ENCODE measurements at places on chromosomes 2 and 18.

DNA sequence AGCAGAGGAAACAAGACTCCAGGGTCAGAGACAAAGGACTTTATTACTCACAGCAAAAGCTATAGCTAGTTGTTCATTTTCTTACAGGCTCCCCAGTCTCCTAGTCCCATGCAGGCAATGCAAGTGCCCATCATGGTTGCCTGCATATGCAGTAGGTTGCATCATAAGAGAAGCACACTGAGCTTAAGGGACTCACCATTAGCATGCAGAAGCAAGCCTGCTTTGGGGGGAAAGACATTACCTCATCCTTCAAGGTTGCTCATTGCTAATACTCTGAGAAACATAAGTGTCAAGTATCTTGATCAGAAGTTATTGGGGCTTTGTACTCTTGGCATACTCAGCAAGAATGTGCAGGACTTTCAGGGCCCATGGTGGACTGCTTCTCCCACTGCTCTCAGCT is 114.6 kb upstream of the CCDC68 start:
- no peak for DNase-seq

GRCh38 chr2:180720829-180721228 is 259.6 kb upstream of the UBE2E3 start:
- no peak for DNase-seq

DNA sequence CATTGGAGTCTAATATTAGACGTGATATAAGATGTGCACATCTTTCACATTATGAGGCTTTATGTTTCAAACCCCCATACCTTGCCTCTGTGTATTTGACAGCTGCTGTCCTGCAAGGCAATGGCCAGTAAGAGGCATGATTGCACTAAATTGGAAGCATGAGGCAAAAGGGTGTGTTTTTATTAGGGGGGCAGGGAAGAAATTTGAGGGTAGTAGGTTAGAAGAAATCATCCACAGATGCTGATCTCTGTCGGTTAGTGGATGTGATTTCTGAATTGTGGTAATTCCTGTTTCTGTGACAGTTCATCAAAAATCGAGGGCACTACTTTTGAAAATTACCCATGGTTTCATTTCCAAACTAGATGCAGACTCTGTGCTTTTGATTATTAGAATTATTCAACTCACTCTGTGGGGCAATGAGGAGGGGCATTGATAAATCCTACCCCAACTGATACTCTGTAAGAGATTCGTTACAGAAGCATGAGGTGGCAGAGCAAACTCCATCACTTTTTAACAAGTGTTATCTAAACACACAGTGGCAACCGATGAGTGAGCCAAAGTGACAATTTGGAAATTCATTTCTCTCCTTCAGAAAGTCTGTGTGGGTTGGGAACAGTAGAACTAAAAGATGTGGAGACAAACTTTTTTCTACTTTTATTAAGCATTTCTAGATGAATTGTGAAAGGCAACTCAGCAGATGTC is 453.0 kb downstream of the ARHGAP15 start:
- DNase-seq = no peak

DNA sequence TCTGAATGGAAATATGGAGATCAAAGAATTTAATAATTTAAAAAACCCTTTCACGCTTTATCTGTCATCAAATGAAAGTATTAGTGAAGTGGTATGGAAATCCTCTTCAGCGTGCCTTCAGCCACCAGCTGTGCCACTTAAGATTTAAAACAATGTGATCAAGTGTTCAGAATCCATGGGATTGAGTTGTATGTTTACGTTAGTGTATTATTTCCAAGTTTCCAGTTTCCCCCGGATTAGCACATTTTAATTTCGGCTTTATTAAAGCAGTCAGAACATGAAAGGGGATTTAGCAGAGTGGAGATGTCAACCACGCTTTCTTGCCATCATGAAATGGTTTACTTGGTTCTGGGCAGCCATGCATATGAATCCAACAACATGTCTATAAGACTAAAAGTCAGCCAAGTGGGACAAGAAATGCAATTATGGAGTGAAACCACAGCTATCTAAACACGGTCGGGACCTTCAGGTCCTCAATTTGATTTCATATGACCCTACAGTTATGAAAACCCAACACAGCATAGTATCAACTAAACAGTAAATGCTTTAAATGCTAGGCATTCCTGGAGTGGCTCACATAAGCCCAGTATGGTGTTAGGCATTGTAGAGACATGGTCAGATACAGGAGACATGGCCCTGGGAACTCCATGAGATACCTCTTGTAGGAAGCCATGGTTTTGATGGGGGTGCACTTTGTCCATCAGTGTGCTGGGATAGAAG is 224.9 kb upstream of the EPAS1 start:
- no peak for DNase-seq

DNA sequence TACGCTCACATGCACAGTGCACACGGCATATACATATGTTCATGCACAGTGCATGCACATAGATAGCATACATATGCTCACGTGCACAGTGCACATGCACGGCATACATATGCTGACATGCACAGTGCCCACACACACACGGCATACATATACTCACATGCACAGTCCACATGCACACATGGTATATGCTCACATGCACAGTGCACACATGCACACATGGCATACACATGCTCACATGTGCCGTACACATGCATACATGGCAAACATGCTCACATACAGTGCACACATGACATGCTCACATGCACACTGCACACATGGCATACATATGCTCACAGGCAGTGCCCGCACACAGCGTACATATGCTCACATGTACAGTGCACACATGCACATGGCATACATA is 97.7 kb upstream of the CTDP1 start:
- peak; percentile 12 for DNase-seq

DNA sequence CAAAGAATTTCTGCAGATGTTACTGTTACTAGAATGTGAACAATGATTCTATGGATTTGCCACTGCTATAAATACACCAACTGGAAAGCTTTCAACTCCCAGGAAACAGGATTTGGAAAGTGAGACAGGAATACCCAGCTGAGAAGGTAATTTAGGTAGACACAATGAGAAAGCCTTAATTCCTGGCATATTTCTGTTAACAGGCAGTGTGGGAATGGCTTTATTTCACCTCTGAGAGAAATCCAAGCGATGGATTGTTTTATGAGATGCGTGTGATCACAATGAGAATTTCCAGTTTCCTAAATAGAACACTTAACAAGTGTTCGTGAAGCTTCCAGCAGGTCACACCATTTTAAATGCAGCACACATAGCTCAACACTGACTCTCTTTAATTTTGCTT is 133.0 kb downstream of the SLC8A1 start:
- no peak for DNase-seq

GRCh38 chr2:17867133-17867532 is 11.3 kb upstream of the KCNS3 start:
- no peak for DNase-seq

DNA sequence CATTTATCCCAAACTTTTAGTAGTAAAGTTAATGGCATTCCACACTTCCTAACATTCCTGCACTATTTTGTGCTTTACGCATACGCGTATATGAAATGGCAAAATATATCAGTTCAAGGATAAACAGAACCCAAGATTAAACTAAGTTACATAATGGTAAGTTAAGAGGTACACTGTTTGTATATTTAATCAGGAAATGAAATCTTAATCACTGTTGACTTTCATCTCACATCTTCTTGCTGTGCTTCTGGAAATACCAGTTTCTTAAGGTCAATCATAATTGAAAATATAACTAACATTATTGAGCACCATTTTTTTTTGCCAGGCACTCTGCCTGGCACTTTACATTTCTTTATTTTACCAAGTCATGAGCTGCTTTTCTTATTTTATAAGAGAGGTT is 565.2 kb downstream of the LRP1B start:
- no peak for DNase-seq

GRCh38 chr2:73939419-73939818 is 12.7 kb downstream of the DGUOK start:
- no peak for DNase-seq

DNA sequence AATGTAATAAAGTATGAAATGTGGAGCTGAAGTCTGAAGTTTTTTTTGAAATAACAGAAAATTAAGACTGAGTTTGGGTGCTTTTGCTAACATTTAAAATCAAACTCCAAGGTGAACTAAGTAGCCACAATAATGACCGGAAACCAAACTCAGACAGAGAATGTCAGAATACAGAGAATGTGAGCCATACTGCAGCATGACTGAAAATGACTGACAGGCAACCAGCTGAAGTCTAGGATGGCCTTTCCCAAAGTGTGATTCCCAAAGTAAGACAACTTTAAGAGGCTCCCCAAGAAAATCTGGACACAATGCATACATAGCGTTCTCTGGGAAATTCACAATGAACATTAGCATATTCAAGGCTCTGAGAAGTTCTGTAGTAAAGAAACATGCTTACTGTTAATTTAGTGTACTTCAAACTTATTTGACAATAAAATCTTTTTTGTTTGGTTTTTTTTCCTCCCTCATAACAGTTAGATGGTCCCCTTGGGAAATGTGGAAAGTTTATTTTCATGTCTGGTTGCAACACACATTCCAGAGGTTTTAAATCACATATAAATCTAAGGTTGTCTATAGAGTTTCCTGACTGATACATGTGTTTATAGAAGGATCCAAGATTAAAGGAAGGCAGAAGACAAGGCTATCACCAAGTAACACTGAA is 28.6 kb downstream of the PLA2R1 start:
- no peak for DNase-seq

GRCh38 chr2:173048897-173049661 is 26.6 kb upstream of the MAP3K20 start:
- peak; percentile 70 for DNase-seq

DNA sequence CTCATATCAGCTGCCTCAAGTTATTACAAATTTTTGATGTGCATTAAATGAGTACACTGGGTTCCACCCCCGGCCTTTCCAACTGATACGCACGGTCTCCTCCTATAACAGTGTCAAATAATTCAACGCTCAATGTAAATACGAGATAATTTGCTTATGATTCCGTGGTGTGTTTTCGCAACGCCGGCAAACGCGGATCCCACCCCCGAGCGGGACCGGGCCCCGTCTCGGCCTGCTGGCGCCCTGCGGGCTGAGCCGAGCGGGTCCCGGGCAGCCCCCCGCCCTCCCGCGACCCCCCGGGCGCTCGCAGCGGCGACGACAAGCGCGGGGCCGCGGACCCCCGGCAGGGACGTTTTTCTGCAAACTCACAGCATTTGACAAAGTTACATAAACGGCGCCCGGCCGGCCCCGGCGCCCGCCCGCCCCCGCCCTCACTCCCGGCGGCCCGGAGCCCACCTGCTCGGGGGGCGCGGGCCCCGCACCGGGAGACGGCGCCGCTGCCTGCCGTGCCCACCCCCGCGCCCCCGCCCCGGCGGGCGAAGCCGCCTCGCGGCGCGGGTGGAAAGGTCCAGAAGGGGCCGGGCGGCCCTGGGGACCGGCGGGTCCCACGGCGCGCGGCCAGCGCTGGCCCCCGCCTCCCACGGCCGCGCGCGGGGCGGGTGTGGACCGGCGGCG is 762 bp downstream of the HDAC4 start:
- DNase-seq = no peak

DNA sequence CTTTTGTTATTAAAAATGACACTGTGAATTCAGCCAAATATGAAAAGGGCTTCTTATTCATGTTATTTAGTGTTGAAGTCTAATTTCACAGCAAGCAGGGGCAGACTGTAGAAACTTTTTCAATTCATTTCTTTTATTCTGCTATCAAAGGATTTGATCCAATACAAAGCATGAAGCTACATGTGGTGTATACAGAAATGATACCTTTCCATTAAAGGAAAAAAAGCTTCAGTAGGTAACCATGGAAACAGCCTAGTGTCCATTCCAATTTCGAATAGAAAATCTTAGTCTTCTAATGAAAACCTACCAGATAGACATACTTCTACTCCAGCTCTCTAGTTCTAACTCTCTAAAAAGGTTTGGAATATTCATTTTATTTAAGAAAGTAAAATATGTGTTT is 276.2 kb upstream of the KCNJ3 start:
- no peak for DNase-seq

DNA sequence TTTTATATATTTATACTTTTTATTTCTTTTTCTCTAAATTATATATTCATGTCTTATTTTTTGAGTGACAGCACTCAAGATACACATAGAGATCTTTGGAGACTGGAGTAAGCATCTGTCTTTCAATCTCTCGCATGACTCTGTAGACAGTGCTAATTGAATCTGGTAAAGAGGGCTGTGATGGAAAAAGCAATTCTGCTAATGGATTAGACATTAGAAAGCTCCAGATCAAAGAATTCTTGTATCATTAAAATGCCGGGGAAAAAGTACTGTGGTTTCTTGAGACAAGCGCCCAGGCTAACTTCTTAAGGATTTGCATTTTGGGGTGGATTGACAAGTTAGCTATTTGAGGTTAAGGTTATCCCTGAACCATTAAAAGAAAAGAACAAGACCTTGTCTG is 383.1 kb upstream of the TNP1 start:
- DNase-seq = no peak

DNA sequence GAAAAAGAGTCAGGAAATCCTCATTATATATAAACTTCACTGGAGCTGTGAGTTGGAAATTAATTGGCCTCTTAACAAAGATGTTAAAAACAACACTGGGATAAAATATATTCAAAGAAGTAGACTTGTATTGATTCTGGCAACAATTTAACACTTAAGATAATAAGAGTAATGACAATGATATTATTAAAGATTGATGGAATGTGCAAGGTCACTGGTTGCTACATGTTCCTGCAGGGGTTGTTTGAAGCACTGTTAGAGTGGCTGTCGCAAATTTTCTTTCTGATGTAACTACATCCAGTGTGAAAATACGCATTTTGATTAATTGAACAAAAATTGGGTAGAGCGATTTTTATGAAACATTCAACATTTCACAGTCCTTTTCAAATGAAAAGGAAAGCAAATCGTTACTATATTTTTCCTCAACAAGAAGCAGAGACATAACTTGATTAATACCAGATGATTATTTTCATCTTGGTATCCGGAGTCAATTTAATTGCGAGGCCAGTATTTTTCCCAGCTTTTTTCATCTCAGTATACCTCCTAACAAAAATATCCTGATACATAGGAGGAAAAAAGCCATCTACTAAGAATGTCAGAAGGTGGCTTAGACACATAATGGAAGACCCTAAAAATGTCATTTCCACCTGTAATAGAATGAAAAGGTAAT is 6.1 kb downstream of the PTGR3 start:
- DNase-seq = no peak

DNA sequence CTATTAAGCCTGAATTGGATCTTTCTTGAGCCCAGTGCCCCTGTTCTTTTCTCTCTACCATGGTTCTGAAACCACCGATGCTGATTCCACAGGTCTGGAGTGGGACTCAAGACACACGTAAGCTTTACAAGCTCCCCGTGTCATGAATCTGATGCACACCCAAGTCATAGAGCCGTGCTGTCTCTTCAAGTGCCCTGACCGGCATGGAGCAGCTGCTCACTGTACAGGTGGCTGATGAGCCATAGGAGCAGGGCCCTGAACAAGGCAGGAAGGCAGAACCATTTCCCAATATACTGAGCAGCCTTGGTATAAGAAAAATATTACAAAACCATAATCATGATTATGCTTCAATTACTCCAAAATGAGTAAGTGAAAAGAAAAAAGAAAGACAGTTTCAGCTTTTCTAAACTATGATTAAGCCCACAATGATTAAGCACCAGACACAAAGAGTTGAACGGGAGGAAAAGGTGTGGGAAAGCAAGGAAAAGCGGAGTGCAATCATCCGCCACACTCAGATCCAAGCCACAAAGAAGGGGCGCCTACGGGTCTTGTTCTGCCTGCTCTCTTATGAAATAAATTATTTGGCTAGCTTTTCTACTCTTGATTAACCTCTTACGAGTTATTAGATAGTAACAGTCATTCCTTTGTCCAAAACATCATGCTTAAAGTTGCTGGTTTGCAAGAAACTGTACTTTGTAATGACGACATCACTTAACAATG is 41.7 kb downstream of the NOL10 start:
- DNase-seq = no peak

Data from left ventricle myocardium superior (tissue), 1 donor.